ENCODE measurements at places on chromosomes 12 and 14.

GRCh38 chr12:110199339-110200123 is 75.4 kb downstream of the IFT81 start:
- no peak for DNase-seq

- no peak for DNase-seq
Measured at GRCh38 chr14:102471921-102472790, 37.4 kb downstream of the ANKRD9 start.

DNA sequence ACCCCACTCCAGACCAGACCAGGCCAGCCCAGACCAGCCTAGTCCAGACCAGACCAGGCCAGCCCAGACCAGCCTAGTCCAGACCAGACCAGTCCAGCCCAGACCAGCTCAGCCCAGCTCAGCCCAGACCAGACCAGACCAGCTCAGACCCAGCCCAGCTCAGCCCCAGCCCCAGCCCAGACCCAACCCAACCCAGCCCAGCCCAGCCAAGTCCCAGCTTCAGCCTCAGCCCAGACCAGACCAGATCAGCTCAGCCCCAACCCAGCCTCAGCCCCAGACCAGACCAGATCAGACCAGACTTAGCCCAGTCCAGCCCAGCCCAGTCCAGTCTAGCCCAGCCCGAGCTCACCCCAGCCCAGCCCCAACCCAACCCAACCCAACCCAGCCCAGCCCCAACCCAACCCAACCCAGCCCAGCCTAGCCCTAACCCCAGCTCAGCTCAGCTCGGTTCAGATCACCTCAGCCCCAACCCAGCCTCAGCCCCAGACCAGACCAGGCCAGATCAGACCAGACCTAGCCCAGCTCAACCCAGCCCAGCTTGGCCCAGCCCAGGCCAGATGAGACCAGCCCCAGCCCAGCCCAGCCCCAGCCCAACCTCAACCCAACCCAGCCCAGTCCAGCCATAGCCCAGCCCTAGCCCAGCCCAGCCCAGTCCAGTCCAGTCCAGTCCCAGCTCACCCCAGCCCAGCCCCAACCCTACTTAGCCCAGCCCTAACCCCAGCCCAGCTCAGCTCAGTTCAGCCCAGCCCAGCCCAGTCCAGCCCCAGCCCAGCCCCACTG is 204.7 kb downstream of the BCL11B start:
- DNase-seq = no peak

DNA sequence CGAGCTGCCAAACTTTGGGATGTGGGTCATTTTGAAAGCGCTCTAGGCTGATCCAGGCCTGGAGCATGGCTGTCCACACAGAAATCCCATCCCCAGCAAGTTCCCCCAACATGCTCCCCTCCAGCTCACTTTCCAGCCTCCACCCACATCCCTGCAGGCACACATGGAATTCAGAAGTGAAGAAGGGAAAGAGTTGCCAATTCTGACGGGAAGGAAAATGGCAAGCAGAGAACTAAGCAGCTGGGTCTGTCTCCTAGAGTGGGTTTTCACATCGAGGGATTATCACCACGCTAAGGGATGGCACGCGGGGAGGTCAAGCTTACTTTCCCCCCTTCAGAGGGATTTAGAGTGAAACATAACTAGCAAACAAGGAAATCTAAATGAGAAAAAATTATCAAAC is 142.3 kb downstream of the RIMBP2 start:
- no peak for DNase-seq

GRCh38 chr12:121250359-121250758 is 40.4 kb downstream of the P2RX4 start:
- DNase-seq = no peak

DNA sequence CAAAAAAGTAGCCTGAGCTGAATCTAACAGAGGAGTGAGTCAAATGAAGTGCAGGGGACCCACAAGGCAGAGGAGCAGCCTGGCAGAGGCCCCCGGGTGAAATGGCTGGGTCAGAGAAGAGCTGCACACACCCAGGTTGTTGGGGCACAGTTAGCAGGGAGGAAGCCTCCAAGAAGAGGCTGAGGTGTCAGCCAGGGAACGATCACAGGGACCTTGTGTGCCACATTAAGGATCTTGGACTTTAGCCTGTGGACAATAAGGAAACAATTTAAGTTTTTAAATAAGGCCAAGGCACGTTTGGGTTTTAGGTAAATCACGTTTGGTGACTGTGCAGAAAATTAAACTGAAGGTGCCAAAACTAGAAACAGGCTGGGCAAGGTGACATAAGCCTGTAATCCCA is 35.1 kb downstream of the OR10P1 start:
- no peak for DNase-seq

DNA sequence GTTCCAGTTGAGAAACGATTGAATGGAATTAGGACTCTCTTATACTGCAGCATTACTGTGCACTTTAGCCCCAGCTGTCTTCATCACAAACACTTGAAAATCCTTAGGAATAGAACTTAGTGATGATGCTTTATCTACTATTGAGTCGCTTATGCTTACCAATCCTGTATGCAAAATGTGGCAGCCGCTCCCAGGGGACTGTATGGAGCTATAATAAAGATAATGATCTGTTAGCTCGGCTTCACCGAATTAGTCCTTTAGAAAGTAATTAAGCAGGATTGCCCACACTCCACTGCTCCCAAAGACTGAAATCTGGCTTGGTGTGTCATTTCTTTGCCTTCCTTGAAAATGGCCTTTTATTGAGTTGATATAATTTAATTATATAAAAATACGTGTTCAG is 10.6 kb downstream of the EML1 start:
- DNase-seq = no peak

GRCh38 chr12:84912198-84913128 is at the start of gene SLC6A15:
SLC6A15 (minus strand) TSS chr12:84912799; CDS start chr12:84892120, 20,679 bp downstream.
- no peak for DNase-seq

DNA sequence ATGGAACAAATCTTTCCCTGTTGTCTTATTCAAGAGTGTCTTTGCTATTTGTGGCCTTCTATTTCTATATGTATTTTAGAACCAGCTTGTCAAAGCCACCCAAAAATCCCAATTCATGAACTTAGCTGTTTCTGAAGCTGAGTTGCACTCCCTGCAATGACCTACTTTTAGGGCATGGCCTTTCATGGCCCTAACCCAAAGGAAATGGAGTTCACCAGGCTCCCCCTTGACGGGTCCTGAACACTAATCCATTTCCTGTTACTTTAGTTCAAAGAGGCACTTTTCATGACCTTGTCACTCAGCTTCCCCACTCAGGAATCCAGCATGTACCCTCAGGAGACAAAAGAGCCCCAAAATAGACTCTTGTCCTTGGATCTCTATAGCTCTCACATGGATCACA is 7.6 kb downstream of the TMED8 start:
- no peak for DNase-seq

DNA sequence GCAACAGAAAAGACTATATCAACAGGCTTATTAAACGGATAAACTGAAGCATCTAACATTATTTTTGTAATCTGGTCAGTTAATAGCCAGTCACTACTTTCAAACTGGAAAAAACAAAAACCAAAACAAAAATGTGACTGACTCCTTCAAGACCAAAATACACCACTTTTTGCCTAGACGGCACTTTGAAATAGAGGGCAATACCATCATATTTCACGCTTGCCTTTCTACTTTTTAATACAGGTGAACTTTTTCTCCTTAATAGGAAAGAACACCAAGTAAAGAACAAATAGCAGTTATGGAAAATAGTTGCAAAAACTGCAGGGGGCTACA is 550 bp upstream of the NUP107 start:
- DNase-seq = no peak

GRCh38 chr12:109247831-109248654 is 61.0 kb downstream of the FOXN4 start:
- no peak for DNase-seq

- DNase-seq = no peak
Measured at GRCh38 chr14:74927225-74927624, 4.2 kb upstream of the RPS6KL1 start.

DNA sequence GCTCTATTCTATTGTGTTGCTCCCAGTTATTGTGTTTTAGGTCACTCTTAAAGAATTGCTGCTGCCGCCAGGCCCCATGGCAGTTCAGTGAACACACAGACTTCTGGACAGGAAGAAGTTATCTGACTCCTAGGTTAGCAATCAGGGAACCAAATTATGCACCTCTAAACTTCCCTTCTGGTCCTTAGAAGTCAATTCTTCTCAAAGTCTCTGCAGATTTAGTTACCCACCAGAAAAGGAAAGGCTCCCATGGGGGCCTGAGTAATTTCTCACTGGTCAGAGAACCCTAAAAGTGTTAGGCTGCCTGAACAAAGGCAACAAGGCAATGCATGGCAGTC is 10.0 kb downstream of the EMP1 start:
- no peak for DNase-seq

DNA sequence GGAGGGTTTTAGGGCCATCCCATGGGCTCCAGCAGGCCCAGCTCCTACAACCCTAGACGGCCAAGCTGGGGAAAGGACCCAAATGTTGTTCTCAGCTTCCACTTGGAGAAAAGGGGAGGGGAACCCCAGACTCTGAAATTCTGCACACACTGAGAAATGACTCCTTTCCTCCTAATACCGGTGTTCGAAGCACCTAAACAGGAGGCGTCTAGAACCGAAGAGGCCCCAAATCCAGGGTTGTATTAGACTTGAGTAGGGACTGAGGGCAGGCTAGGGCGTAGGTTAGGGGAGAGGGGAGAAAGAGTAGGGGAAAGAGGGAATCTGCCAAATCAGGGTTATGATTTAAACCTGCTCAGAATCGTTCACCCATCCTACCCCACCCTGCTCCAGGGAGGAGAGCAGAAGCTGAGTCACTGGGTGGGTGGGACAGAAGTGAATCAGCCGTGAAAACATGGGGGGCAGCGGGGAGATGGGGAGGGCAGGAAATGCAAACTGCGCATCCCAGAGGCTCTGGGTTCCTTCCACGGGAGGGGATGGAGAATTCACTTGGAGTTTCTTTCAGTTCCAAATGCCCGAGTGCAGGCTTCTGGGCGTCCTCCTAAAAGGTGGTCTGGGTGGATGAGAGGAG is 1.0 kb downstream of the IGFBP6 start:
- no peak for DNase-seq

- no peak for DNase-seq
Measured at GRCh38 chr12:57558864-57559263, 9.0 kb downstream of the KIF5A start.

GRCh38 chr12:85733221-85733840 is 102.9 kb downstream of the RASSF9 start:
- DNase-seq = no peak

GRCh38 chr12:5912437-5913334 is 32.4 kb downstream of the ANO2 start:
- DNase-seq = no peak

DNA sequence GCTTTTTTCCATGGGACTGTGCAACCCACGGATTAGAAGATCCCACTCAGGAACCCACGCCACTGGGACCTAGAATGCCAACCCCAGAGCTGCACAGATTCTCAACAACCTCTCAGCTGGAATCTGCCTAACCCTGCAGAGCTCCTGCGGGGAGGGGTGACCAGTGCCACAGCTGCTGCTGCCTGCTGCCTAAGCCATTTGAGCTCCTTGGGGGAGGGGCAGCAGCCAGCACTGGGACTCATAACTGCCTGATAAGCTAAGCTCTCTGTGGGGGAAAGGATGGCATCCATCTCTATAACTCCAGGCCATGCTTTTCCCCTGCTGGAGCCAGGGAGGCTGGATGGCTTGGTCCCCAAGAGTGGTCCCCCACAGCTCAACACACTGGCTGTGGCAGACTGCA is 182.8 kb downstream of the SLC5A8 start:
- DNase-seq = no peak

- DNase-seq = no peak
Measured at GRCh38 chr12:61654698-61655097, 605.5 kb upstream of the USP15 start.

Data from GM19239 (cell line).